Kasumi-1 (cell line): ENCODE measurements at places on chromosomes 4 and X.

DNA sequence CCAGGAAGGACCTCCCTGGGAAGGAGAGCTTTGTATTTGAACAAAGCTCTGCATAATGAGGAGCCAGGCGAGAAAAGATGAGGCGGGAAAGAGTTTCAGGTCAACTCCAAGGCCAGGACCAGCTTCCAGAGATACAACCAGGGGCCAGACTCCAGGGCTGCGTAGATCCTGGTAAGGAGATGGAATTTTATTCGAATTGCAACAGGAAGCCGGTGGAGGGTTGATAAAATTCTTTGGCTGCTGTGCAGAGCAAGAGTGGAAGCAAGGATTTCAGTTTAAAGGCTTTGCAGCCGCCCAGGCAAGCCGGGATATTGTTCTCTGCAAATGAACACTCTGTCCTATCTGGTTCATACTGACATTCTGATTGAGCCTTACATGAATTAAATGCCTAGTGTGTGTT, 40.2 kb upstream of the CBR4 start:
- DNase-seq, result no peak

DNA sequence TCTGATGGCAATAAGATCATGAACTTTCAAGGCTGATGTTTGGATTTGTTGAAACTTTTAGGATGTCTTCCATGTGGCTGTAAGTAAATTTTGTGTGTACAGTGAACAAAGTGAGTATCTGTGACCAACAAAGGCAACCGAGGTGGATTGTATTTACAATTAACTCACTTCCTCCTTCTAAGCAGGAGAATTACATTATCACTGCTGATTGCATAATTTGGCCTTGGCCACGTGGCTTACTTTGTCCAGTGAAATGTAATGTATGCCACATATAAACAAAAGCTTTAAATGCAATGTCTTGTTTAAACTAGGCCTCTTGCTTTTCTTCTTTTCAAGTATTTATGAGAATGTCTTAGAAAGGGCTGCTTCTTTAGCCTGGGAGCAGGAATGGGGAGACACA, 66.3 kb upstream of the MAD2L1 start:
- no peak for DNase-seq

- DNase-seq, result no peak
These were observed 428.6 kb downstream of the ADGRL3 start for GRCh38 chr4:61628727-61629126.

DNA sequence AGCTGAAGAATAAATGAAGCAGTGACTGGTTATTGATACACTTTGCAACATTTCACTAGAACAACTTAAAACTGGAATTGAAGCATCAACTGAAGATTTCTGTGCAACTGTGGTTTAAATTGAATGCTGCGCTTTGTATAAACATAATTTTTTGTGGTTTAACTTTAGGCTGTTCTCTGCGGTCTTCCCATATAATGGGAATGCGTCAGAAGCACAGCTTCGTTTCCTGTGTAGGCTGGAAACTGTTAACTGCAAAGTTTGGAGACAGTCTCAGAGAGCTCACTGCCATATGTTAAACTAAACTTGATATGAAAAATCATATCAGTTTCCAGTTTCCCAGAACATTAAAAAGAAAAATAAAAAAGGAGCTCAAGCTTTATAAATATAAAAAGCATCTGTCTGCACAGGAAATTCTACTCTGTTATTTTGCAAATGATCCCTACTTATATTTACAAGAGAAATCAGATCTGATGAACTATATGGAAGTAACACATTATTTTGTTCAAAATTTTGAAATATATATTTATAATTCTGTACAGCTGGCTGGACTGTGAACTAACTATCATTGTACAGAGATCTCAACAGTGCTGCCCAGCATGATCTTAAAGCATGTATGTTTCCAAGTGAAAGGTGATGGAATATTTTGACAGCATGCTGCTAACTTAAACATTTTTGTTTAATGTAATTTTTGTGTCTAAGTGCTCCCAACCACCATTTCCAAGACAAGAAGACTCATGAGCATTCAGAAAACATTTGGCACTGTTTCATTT, 139.9 kb downstream of the NDST3 start:
- peak; percentile 76 for DNase-seq

DNA sequence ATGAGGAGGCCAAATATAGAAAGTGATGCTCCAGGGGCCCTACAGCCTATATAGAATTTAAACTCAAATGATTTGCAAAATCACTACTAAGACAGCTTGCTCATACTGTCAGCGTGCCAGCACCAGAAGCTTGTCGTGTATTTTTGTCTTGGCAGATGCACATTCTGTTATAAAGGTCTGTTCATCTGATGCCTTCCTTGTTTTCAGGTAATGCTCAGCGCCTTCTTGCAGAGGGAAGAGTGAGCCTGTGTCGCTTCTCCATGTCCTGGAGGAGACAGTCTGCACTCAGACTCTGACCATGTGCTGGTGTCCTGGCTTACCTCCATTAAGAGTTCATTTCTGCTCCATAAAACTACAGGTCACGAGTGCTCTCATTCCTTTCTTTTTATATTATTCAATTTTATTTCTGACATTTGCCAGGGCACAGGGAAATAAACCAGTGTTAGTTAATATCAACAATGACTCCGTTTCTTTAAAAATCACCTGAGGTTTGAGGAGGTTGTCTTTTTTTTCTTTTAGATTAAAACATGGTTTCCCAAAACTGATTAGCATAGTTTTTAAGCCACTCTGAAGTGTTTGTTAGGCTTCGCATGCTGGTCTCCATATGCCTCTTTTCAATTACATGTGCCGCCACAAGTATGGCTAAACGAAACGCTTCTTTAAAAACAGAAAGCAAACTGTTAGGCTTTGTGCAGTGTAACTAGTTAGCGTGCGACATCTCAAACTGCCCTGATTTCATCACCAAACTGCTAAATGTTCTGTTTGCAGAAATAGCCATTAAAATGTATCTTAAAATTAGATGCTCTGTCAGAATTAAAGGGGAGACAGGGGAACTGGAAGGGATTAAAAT, 215.2 kb upstream of the GK2 start:
- DNase-seq, result no peak

GRCh38 chrX:154083126-154083517, 14.4 kb downstream of the MECP2 start:
- DNase-seq, result no peak

DNA sequence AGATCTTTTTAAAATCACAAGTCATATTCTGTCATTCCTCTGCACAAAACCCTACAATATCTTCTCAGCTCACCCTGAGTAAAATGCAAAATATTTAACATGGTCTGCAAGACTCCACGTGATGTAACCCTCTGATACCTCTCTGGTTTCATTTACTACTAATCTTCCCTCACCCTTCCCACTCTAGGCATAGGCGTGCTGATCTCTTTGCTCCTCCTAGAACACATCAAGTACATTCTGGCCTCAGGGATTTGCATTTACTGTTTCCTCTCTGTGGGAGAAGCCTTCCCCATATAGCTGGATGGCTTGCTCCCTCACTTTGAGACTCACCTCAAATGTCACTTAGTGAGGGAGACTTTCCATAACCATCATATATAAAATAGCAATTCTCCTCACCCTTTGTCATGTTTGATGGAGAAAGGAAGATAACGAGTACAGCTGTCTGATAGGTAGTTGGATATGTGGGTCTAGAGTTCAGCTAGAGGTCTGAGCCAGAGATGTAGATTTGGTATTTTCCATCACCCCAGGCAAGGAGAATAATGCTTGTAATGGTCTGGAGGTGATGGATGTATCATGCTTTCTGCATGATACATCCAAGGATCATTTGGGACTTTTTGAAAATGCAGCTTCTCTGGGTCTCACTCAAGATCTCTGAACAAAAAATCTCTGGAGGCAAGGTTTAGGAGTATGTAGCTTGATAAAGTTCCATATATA, 123.9 kb upstream of the VAMP7 start:
- no peak for DNase-seq

DNA sequence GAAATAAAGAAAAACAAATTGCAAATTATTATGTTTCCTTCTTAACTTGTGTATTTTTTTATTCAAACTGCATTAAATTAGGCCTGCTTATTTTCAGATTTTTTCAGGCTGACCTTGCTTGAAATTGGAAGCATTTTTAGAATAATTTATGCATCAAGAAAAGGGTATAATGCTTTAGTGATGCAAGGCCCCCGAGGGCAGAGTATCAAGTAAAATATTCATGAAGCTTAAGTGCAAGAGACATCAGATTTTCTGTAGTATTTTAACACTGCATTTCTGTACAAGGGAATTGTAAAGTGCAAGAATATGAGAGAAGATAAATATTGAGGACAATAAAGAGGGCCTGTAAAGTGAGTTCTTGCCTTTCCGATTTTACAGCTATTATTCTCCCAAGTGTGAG, 485.8 kb upstream of the ATOH1 start:
- DNase-seq, result no peak

DNA sequence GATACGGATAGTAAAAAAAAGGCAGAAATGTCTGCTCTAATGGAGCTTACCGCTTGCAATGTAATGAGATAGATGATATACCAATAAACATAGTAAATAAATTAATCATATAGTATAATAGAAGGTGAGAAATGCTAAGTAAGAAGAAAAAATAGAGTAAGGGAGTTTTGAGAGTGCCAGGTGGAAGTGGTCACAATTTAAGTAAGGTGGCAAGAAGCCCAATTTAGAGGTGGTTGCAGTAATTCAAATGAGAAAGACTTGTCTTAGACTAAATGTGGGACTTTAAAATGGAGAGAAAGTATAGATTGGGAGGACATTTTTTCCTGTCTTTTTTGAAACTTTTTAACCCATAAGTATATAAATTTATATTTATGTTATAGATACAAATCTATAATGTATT, 26.0 kb downstream of the TBC1D19 start:
- no peak for DNase-seq

DNA sequence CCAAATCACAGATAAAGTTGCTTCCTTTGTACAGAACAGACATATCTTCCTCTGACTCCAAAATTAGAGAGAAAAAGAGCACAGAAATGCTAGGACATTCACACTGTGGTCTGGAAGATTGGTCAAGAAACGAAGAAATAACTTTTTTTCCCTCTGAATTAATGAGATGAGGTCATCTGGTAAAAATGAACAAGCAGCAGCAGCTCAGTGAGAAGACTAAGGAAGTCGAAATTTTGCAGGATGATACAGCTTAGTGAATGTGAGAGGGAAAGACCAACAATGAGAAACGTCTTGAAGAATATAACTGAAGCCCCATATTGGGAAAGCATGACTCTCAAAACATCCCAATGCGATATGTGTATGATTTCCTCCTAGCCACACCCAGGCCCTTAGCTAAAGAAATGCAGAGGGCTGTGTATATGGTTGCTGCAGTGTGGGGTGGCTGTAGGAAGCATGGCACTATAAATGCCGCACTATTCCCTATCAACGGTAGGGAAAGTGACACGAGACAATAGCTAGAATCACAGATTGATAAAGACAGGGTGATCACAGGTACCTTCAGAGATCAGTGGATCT, 208.6 kb downstream of the VEGFC start:
- no peak for DNase-seq

DNA sequence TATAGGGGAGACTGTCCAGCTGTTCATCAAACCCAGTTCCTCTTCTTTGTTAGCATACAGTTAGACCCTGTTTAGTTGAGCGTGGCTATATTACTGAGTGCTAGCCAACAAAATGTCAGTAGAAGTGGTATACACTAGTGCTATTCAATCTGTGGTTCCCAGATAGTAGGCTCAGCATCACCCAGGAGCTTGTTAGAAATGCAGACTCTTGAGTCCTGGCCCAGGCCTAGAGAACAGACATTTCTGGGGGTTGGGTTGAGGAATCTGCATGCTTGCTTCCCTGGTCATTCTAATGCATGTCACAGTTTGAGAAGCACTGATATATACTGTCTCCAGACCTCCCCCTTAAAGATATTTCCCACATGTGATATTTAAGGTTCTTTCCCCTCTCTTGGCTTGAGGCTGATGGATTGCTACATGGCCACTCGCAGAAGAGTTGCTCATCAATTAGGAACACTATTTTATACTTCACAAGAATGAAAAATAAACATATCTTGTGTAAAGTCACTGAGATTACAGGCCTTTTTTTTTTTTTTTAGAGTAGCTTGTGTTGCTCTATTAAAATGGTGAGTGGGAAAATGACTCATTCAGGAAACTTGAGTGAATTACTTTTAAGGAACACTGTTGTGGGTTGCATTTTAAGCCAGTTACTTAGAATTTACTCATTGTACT, 289.0 kb downstream of the STIM2 start:
- DNase-seq, result no peak

- peak; percentile 54 for DNase-seq
These were observed 97.4 kb downstream of the PHKA2 start for GRCh38 chrX:18886344-18887161.

GRCh38 chrX:10509397-10509796, 111.0 kb downstream of the MID1 start:
- DNase-seq, result no peak

DNA sequence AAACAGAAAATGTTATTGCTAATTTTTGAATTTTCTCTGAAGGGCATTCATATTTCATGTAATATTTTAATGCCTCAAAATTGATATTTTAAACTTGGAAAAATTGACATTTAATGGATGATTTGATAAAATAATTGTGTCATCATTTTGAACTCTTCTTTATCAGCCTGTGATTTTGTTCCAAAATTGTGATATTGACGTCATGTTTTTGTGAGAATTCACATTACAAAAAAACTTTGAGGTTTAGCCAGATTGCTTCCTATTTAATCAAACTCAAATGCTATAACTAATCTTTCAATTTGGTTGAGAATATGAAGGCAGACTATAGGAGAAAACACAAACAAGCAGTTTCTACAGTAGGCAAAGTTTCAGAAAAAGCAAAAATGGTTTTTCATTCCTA, 137.4 kb downstream of the GRIA2 start:
- no peak for DNase-seq

- no peak for DNase-seq
These were observed 13.0 kb downstream of the FGD1 start for GRCh38 chrX:54482839-54483593.

DNA sequence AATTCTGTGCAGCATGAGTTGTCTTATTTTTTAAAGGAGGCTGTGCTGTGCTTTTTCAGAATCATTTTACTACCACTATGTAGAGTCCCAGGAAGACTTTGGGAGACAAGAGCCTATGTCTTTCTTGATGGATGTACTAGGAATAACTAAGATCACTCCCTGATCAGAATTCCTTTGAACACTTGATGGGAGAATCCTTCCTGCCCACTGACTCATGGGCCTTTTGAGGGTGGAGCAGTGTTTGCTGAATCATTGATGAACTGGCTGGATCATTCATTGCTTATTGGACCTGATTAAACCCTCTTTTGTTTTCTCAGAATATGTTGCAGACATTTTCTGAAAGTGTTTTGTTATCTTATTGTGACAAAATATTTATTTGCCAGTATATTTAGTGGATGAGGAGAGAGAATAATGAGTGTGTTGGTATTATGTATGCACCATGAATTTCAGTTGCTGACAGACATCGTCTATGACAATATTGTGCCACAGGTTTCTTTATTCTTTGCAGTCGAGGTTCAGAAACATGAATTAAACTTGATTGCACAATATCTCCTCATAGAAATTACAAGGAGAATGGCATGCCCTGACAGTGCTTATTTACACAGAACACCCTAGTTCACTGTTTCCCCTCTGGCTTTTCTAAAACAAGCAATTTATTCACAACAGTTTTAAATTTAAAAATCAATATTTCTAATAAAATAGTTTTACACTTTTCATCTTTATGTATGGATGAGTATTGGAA, 36.3 kb downstream of the POU4F2 start:
- no peak for DNase-seq
